ENCODE measurements at places on chromosomes 13 and 19.

GRCh38 chr19:31351056-31351854 lies 2.0 kb upstream of the TSHZ3 start:
- DNase-seq = no peak

DNA sequence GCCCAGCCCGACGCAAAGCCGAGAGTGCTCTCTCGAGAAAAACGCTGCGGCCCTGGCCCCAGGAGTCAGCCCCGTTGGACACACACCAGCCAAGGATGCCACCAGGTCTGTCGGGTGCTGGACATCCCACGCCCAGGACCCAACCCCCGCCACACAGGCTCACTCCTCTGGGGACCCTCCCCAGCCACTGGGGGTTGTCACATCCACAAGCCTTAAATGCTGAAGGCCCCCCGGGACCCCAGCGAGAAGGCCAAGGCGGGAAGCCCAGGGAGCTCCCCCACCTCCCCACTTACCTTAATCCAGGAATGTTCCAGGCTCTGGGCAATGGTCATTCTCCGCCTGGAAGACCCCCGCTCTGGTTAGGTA lies 11.2 kb downstream of the DAPK3 start:
- no peak for DNase-seq

GRCh38 chr19:11339254-11340098 lies at the start of gene RAB3D:
TSS of gene RAB3D (minus strand) at chr19:11339657. CDS start at chr19:11337399, 2,258 bp downstream.
- peak; percentile 81 for DNase-seq

DNA sequence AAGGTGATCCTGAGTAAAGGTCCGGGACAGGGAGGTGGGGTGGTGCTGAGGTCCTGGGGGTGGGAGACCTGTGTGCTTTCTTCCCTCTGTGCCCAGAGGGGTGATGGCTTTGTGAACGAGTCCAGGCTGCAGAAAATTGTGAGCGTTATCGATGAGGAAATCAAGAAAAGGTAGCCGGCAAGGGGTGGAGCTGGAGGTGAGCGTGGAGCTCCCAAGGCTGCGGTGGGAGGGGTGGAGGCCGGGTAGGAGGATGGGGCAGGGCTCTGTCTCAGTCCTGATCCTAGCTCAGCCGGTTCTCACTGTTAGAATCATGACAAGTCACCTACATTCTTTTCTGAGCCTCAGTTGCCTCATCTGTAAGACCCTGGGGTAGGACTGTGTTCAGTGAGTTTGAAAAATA lies 4.0 kb downstream of the SELENOV start:
- DNase-seq = no peak

DNA sequence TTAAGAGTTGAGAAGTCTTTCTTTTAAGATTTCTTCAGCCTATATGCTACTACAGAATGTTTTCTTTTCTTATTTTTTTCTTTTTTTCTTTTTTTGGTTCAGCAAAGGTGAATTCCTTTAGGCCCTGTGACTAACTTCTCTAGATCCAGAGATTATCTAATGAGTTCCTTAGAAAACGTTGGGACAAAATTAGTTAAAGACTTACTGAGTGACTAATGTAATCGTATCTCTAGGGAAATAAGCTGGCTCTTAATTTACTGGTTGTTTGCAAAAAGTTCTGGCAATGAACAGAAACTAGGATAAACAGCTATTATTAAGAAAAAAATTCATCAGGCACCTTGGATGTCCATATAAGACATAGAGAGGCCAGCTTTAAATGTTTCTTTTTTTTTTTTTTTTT lies 30.7 kb upstream of the CSNK1A1L start:
- no peak for DNase-seq
